ENCODE measurements at places on chromosomes 2 and 18. TPM values are rescaled to one million over a fixed set of nuclear protein-coding genes. Genes with fewer than 3 reads are reported as not detected.

DLGAP1 gene
- total RNA-seq = 2.3 TPM

NPHP1 gene
- 3.3 TPM for total RNA-seq

NETO1 gene
- 19.8 TPM for total RNA-seq

KCNJ3 gene
- total RNA-seq = not detected

BCL2 gene
- 1.0 TPM for total RNA-seq

RGPD3 gene
- total RNA-seq = 0.10 TPM

SCN7A gene
- 0.36 TPM for total RNA-seq

FAP gene
- total RNA-seq = 1.3 TPM

SALL3 gene
- 7.7 TPM for total RNA-seq

RANBP2 gene
- 75.4 TPM for total RNA-seq

TMEM237 gene
- total RNA-seq = 37.7 TPM

SLC25A52 gene
- not detected for total RNA-seq

CCDC93 gene
- 28.7 TPM for total RNA-seq

KCNE4 gene
- 0.34 TPM for total RNA-seq

FEV gene
- not detected for total RNA-seq

GALNT3 gene
- 16.4 TPM for total RNA-seq

NEU2 gene
- total RNA-seq = not detected

STPG4 gene
- total RNA-seq = 0.64 TPM

POMC gene
- not detected for total RNA-seq

BOLL gene
- total RNA-seq = not detected

PSMD1 gene
- total RNA-seq = 151 TPM

EPHA4 gene
- 30.1 TPM for total RNA-seq

SERPINB12 gene
- not detected for total RNA-seq

GTF2A1L gene
- not detected for total RNA-seq

KLHL29 gene
- 4.8 TPM for total RNA-seq

ATP6V1B1 gene
- not detected for total RNA-seq

SKA1 gene
- total RNA-seq = 2.6 TPM

SULT1C2 gene
- total RNA-seq = not detected

ANKRD30B gene
- not detected for total RNA-seq

SNORC gene
- total RNA-seq = 3.1 TPM

PUM2 gene
- 55.6 TPM for total RNA-seq

SCYGR4 gene
- not detected for total RNA-seq

ZNF385B gene
- total RNA-seq = 0.27 TPM

ANKRD30BL gene
- total RNA-seq = not detected

LDLRAD4 gene
- 40.1 TPM for total RNA-seq

LONRF2 gene
- total RNA-seq = 0.62 TPM

GPR17 gene
- 0.18 TPM for total RNA-seq

FIGN gene
- 30.3 TPM for total RNA-seq

POTEI gene
- total RNA-seq = 0.50 TPM

ID2 gene
- total RNA-seq = 13.6 TPM

PRSS56 gene
- total RNA-seq = not detected

CRACDL gene
- 5.7 TPM for total RNA-seq

CCNYL1 gene
- total RNA-seq = 35.2 TPM

NEURL3 gene
- total RNA-seq = 0.38 TPM

CDH7 gene
- total RNA-seq = 0.43 TPM

CELF4 gene
- not detected for total RNA-seq

TBR1 gene
- total RNA-seq = not detected

CLEC4F gene
- total RNA-seq = not detected

SCYGR6 gene
- not detected for total RNA-seq

MLPH gene
- 14.2 TPM for total RNA-seq

ALPG gene
- total RNA-seq = 0.27 TPM

TMEM163 gene
- total RNA-seq = 0.12 TPM

TSPYL6 gene
- not detected for total RNA-seq

MAP3K19 gene
- total RNA-seq = not detected

PAX8 gene
- 0.48 TPM for total RNA-seq

ITGA6 gene
- total RNA-seq = 35.3 TPM
